ENCODE measurements at places on chromosomes 11 and 22.
A peak's percentile ranks its signal among the peaks of the same experiment; 100 is the strongest.

DNA sequence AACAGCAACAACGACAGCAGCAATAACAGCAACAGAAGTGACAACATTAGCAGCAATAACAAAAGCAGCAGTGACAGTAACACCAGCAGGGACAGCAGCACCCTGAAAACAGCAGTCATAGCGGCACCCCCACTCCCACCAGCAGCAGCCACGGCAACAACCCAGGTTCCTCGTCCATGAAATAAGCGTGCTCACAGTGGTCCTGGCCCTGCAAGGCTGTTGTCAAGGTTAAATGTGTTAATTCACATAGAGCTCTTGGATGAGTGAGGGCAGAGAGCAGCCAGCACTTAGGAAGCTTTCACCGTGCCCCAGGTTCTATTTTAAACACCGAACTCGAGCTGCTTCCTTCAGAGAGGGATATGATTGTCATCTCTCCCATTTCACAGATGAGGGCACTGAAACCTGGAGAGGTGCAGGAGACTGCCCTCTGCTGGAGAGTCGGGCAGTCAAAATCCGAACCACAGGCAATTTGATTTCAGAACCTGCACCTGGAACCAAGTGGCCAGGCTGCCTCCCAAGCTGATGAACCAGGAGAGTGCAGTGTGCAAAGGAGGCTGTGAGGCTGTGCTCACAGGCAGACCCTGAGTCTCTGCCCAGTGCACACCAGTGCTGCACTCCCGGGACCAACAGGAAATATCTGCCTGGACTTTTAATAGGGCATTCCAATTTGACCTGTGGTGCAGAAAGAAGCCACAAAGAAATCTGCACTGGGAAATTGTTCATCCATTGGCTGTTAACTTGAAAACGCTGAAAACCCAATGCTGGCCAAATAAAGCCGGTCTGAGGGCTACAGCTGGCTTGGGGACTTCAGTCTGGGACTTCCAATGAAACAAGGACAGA lies 22.9 kb upstream of the FGF3 start:
- peak; percentile 8 for DNase-seq

DNA sequence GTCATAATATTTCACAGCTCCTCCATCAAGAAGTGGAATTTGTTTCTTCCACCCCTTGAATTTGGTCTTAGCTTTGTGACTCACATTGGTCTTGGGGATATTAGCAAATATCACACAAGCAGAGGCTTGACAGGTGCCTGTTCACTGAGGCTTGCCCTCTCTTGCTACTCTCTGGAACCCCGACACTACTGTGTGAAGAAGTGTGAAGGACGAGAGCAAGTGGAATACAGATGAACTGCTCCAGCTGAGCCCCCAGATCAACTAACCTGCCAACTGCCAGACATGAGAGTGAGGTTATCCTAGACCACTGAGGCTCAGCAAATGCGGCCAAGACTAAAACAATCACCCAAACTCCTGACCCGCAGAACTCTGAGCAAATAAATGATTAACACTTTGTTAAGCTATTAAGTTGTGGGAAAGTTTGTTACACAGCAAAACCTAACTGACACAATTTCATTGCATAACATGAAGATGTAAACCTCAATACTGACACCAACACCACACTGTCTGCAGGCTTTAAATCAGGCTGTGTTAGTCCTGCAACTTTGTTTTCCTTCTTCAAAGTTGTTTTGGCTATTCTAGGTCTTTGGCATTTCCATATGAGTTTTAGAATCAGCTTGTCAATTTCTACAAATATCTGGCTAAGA lies 142.5 kb downstream of the APOL5 start:
- no peak for DNase-seq

DNA sequence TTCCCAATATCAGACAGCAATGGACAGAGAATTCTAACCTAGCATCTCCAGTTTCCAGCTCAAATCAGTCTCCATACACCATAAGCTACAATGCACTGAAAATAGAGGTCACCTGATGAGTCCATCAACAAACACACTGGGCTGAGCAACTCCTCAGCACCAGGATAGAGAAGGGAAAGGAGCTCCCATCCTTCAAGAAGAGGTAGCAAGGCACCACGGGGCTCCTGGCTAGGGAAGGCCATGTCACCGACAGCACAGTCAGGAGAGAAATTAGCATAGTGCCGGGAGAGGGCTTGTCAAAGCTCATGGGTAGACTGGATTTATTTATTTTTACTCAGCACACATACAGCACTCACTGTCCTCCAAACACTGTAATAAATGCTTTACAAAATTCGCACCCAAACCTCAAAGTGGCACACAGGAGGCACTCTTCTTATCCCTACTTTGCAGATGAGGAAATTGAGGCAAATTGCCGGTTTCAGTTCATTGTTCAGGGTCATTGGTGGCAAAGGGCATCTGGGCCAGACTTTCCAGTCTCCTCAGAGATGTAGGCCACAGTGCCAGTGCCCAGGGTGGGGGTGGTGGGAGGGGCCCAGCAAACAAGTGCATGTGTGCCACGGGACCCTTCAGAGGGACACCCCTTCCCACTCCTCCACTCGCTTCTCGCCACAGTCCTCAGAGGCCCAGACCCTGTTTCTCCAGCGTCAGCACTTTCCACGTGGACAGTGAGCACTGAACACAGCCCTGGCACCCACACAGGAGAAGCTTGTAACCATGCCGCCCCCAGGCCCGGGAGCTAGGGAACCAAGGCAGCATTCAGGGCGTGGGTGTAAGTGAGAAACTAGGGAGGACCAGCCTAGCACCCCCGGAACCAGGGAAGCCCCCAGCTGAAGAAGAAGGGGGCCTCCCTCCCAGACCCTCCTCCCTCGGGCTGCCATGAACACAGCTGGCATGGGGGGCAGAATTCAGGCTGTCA lies 1417.4 kb downstream of the TBC1D22A start:
- no peak for DNase-seq

- DNase-seq: no peak
Observed at GRCh38 chr11:19027829-19028595, 32.5 kb downstream of the MRGPRX2 start.

DNA sequence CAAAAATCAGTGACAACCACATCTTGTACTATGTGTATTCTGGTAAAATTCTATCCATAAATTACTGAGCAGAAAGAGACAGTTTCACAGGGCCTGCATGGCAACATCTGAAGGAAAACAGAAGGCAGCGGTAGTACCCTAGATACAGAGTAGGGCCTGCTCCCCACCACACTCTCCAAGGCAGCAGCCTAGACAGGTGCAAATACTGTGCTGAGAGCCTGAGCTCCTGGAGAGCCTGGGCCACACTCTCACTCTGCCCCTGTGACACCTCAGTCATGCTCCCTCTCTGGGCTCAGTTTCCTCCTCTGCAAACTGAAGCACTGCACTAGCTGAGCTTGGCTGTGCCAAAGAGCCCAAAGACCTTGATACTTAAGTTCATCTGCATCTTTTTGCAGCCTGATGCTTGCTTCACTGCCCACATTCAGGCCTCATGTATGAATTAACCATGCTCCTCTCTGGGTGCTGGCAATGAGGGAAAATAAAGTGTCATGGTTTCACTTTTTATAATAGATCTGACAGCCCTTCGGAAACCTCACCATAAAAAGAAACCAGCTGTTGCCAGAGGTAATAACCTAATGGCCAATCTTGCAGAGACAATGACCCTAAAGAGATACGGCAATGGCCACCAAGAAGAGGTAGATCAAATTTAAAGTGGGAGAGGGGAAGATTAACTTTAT lies 104.7 kb downstream of the PLEKHA7 start:
- no peak for DNase-seq

All from CD4-positive, alpha-beta T cell treated with Interleukin-2 at 100 ng/mL for 4 hours (primary cell).